Activated CD8-positive, alpha-beta memory T cell treated with anti-CD3 and anti-CD28 coated beads for 1 hour (primary cell): ENCODE measurements at places on chromosomes 2 and 18.

- DNase-seq = no peak
These were observed 73.5 kb downstream of the ROCK2 start for GRCh38 chr2:11270891-11271290.

- DNase-seq = peak; percentile 61
These were observed 2.8 kb downstream of the DUSP2 start for GRCh38 chr2:96142217-96143113.

DNA sequence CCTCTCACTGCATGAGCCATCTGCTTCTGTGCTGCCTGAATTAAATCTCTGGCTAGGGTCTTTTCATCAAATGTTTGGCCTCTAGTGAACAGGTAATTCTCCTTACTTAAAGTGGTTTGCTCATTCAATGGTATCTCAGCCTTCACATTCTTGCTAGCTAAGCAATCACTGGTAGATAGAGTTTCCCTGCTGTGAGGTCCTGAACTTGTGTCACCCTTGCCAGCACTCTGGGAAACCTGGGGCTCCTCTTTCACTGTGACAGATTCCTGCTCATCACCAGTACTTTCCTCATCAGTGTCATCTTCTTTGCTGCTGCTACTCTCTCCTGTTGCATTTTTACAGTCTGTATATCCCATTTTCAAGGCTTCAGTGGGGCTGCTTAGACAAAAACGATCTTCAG lies 69.1 kb upstream of the DTNB start:
- no peak for DNase-seq

GRCh38 chr2:207008105-207008990 lies 69.0 kb downstream of the CPO start:
- no peak for DNase-seq

DNA sequence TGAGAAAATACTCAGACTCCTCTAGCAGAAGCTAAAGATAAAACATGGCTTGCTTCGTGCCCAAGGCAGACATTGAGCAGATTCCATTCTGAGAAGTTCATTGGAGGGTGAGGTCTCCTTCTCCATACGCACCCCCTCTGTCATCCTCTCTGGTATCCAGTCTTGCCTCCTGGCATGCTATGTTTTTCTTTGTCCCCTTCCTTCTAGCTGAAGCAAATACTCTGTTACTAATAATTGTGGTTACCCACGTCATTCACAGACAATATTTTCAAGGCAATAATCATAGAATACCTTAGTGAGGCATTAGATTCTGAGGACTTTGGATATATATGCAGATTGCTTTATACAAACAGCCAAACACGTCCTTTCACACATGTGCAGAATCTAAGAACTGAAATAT lies 66.2 kb upstream of the KLF7 start:
- DNase-seq = no peak

GRCh38 chr2:130337735-130338325 lies 4.9 kb upstream of the IMP4 start:
- no peak for DNase-seq

GRCh38 chr2:100976061-100976460 lies 26.0 kb upstream of the RPL31 start:
- DNase-seq = no peak

DNA sequence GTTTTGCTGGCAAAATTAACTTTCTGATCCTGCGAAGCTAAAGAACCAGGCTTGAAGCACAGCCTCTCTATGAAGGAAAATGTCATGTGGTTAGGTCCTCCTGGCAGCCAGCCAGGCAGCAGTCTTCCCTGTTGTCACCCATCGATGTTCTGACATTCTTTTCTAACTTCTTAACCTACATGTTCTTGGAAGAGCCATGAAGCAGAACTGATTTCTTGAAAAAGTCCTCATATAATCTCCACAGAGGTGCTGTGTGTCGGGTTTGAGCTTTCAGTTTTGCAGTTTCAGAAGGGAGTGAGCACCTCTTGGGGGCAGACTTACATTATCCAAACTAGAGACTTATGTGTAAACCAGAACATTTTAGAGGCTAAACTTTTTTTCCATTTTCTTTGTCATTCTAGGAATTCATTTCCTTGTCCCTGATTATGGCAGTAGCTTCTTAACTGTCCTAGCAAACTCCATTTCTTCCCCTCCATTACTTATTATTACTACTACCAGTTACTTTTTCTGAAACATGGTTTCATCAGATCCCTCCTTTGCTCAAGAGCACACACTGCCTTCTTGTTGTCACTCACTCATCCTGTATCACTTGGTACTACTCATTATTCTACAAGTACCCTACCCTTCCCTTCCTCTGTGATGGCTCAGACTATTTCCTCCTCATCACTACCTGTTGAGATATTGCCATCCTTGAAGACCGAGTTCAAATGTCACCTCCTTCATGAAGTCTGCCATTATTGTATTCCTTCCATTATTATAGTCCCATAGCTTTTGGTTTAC lies 31.1 kb downstream of the DOK1 start:
- DNase-seq = no peak

DNA sequence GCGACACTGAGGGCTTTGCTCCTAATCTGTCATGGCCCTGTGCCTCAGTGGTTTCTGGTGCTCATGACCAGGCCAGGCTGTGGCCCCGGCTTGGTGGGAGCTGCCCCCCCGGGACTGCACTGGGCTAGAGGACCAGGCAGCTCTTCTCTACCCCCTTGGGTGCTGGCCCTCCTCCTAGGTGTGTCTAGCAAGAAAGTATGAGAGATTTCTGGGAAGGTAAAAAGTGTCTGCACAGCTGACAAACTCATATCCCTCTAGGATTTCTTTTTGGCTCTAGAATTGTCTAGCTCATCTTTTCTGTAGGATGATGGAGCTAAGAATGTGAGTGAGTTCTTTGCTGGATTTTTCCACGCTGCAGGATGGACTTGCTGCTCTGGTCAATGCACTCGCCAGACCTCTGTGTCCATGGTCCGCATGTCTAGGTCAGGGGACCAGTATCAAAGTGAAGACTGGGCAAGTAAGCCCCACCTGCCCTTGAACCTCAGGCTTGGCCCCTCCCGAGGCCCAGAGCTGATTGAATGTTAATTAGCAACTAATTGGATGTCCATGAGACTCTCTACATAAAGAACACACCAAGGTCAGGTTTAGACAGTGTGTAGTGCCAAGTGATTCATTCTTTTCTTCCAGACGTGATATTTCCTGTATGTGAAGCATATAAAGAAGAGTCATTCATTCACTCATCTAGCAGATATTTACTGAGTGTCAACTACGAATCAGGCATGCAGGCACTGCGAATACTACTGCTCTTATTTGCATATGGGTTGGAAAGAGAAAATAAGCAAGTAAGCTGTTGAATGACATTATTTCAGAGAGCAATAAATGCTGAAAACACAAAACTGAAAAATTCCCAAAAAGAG lies 15.6 kb upstream of the PSD4 start:
- no peak for DNase-seq

- peak; percentile 19 for DNase-seq
These were observed 111.4 kb downstream of the FTCDNL1 start for GRCh38 chr2:199739413-199740110.

- no peak for DNase-seq
These were observed 76.1 kb upstream of the ETAA1 start for GRCh38 chr2:67320861-67321587.

GRCh38 chr2:133417415-133417814 lies 150.8 kb downstream of the NCKAP5 start:
- no peak for DNase-seq

GRCh38 chr2:196066291-196067087 lies 2.1 kb downstream of the DNAH7 start:
- no peak for DNase-seq

DNA sequence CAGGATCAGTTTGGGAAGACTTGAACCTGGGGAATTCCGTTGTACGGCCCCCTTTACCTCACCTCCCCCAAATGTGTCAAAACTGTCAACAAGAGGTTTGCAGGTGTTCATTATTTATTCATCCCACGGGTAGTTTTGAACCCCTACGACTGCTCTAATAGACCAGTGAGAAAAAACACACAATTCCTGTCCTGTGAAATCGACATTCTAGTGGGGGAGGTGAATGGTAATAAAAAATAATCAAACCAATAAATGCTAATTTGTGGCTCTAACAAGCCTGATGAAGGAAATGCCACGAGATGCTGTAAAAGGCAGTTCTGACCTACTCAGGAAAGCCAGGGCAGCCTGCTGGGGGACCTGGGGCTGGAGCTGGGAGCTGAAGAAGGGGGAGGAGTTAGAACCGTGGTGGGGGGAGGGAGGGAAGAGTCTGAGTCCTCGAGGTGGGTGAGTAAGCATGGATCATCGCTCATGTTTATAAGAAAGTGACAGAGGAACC lies 463 bp upstream of the DNAJB2 start:
- DNase-seq = no peak

DNA sequence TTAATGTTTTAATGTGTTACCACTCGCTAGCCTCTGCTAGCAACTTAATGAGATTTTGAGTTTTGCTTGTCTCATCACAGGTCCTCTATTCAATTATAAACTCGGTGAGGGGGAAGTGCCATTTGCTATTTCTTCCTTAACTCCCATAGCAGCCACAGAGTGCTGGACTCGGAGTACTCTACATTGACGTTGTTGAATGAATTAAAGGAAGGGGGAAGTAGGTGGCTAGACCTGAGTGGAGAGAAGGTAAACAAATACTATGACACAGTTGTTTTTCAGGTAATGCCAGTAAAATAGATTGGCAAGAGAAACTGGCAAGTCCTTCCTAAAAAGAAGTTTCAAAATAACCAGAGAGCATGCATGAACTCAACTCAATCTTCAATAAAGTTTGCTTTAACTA lies 339.3 kb downstream of the HRH4 start:
- DNase-seq = no peak

DNA sequence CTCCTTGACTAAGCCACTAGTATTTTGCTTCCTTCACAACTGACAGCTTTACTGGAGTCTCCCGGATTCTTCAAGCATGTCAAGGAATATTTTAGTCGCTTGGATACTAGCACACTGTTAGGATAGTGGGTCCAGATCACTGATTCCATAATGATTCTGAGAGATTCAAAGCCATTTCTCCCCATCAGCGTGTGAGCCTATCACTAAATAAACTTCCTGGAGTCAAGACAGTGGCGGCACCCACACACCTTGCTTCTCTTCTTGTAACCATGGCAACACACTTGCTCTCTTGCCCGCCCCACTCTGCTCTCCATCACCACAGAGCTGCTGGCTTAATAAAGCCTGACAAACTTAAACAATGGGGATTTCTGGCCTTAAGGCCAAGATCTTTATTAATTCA lies 245.1 kb downstream of the LRRTM1 start:
- DNase-seq = no peak

DNA sequence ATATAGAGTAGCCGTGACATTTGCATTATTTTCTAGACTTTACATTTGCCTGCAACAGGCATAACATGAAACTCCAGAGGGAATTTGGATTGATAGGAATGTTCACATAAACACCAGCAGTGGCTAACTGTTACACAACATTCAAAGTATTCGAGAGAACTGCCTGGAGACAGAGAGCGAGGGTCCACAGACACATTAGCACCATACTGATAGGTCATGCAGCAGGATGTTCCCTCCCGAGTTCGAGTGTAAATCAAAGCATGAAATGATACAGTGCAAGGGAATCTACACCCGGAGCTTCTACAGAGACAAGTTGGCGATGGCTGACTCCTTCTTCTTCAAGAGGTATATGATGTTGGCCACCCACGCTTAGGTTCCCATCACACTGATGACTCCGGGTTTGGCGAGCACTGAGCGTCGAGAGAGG lies 89.5 kb downstream of the COL6A3 start:
- DNase-seq = no peak

DNA sequence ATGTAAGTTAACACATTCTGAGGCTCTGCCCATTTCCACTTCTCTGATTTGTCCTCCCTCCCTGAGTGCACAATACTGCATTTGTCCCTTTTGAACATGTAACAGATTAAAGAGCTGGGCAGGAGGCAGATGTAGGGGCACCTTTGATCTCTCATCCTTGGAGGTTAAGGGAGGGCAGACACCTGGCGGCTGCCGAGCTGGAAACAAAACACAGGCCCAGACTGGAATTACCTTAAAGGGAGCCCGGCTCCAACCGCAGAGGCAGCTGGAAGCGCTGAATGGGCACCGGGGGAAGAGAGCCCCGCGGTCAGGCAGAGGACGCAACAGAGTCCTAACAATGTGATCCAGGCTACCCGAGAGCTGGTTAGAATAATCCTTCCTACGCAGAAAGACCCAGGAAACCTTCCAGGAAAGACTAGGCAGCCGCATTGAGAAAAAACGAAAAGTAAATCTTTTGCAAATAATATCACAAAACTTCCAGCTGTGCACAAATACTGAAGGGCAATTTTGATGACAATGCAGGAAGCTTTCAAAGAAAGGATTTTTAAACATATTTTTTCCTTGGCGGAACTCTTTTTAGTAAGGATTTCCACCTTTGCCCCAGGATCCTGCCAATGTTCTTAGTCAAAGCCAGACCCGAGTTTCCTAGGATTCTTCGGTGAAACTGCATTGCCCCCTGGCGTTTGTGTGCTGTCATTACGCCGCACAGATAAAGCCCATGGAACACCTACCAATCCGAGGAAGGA lies 216.0 kb downstream of the TGIF1 start:
- peak; percentile 53 for DNase-seq

DNA sequence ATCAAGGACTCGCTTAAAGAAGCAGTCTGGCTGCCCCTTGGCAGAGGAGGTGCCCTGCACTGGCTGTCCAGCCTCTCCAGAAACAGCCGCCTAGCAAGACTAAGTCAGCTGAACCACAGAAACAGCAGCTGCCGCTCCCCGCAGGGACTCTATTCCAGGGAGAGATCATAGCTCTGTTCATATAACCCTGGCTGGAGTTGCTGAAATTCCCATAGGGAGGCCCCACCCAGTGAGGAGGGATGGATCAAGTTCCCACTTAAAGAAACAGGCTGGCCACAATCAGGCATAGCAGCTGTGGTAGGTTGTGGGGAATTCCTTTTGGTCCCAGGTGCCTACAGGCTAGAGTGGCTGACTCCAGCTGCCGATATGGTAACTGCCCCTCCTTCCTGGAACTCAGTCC lies 74.2 kb upstream of the MC4R start:
- no peak for DNase-seq

DNA sequence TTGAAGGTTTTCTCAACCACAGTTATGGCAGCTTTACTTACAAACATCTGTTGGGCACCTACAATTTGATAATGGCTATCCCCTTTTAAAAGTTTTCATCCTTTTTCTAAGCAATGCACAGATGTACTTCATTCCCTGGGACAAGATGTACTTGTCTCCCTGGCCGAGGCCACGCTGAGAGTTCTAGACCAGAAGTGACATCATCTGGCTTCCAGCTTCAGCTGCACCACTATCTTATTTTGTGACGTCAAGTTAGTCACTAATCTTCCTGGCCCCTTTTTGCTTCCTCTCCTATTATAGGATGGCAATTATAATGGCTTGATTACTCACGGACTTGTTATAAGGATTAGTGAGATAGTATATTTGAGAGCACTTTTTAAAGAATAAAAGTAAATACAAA lies 386.4 kb downstream of the BCL11A start:
- no peak for DNase-seq

DNA sequence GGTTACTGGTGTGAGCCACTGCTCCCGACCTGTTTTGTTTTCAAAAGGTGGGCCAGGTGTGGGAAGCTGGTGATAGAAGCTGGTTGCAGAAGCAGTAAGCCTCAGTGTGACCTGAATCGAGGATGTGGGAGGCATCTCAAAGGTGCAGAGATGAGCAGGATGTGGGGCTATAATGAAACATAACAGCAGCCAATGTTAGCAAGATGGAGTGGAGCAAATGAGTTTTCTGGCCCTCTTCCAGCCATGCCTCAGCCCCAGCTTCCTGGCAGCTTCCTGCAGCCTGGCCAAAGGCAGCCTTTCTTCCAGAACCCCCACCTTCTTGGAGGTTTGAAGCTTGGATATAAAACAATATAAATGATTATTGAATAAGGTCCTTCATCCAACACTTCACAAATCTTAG lies 184.8 kb downstream of the NCK2 start:
- peak; percentile 5 for DNase-seq

GRCh38 chr2:126827371-126827770 lies 71.3 kb upstream of the TEX51 start:
- no peak for DNase-seq
